ENCODE measurements at places on chromosomes 3 and 15.

DNA sequence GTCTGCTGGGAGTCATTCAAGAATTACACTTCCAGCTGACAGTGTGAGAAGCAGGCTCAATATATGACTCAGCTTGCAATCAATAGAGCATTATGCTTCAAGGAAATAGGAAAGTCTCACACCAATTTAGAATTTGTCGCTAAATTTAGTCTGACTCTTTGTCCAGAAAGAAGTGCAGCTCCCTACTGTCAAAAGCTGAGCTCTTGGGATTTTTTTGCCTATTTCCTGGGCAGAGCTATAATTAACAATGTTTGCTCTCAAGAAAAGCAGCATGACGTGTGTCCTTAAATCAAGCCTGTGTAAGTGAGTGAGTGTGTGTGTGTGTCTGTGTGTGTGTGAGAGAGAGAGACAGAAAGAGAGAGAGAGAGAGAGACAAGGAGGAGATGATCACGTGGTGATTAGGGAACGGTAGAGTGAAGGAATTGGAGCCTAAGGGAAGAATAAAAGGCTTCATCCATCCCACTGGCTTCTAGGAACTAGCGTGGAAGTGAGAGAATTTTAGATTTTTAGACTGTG lies 16.4 kb upstream of the SLC35G2 start:
- no peak for DNase-seq

DNA sequence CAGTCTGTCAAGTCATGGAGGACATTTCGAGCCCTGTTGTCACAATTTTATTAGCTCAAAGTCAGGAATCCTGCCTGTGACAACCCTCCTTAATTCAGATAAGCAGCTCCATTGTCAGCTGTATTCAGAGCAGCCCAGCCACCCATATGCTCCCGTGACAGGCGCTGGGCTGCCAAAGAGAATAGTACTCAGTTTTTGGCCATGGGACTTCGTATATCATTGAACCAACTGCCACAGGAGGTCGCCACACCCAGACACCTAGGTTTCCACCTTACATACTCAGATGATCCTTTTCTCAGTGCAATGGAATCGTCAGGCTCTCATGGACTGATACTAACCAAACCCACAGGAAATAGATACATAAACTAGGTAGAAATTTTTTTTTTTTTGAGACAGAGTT lies 100.2 kb downstream of the C3orf70 start:
- no peak for DNase-seq

DNA sequence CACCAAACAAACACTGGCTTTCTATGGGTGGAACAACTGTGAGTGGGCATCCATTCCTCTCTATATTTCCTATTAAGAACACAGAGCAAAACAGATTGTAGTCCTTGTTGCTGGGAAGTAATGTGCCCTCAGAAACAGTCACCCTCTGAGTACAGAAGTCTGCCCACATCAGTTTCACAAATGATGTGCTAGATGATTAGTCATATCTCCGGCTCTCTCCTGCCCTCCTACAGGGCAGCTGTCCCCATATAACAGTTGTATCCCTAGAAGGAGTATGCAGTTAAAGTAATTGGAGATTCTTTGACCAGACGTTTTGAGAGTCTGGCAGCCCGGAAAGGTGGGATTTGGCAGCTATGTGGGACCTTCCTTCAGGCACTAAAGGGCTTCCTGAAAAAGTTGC lies 159.9 kb downstream of the APBA2 start:
- DNase-seq, result no peak

- DNase-seq, result no peak
Measured at GRCh38 chr3:140186421-140186920, 251.5 kb downstream of the CLSTN2 start.

DNA sequence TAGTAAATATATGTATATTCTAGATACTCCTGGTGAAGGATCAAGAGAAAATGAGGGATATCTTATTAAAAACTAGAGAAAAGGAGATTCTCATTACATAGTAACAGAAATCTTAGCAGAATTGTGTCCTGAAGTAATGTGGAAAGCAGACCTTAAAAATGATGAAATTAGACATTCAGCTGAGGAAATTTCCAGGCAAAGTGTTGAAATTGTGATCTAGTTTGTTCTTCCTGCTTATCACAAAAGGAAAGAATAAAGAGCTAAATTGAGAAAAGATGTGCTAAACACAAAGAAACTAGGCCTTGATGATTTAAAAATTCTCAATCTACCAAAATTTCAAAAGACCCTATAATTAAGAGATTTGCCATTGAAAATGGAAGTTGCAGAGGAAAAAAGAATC lies 362.6 kb upstream of the PLSCR5 start:
- DNase-seq, result no peak

GRCh38 chr3:78871048-78871447 lies 896.8 kb downstream of the ROBO1 start:
- DNase-seq, result no peak

- no peak for DNase-seq
Measured at GRCh38 chr15:96657096-96657495, 326.6 kb downstream of the NR2F2 start.

DNA sequence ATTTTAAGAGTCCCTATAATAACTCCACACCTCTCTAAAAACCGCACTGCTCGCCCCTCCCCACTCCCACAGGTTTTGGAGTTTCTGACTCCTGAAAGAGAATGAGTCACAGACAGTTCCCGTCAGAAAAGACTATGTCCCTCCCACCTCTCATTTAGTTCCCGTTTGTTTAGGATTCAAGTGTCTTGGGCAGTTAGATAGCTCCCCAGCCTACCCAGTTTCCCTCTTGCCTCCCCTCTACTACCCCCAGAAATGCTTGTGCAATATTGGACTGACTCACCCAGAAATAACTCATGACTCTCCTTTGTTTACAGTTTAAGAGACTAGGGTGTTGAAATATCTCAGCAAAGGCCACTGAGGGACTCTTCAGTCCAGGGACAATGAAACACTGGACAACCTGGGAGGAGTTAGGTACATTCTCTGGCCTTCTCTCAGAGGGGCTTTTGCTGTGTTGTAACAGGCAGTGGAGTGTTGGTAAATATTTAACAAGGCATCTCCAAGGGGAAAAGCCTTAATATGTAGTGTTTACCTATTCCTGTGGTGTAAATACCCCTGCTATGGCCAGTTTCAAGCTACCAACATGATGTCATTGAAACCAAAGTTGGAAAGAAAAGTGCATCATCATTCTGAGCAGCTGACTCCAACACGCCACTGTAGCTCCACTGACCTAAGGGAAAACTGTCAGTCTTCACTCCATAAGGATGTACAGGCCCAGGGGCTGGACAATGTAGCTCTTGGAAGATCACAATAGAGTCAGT lies 96.1 kb upstream of the CHD2 start:
- DNase-seq, result no peak

DNA sequence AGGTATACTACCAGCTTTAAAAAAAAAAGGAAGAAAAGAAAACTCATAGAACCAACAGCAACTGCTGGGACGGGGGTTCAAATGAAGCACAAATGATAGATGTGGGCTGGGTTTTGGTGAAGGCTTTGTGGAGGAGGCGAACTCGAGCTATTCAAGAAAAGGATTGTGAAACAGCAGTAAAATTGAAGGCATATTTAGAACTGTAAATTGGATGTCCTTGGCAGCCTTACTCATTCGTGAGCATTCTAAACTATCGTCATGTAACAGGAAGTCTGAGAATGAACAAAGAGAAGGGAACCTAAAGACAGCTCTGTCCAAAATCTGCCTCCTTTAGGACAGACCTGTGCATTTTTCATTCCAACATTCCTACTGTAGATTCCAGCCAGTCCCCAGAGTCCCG lies 97.8 kb downstream of the LARS2 start:
- no peak for DNase-seq

DNA sequence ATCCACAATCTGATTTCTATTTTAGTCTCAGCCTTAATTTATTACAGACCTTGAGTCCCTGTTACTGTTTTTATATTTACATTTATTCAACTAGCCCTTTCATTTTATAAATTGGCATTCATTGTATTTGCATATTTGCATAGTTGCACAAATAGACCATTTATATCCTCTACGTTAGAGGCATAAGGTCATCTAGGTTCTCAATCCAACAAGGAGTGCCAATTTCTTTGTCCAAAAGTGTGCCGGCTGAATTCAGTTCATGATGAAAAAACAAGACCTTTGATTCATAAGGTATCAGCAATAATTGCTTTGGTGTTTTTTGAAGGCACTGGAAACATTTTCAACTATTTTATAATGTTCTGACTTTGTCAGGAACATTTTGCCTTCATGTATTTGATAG lies 33.9 kb upstream of the NANOGP8 start:
- DNase-seq, result no peak

GRCh38 chr3:13299531-13300155 lies 120.5 kb downstream of the NUP210 start:
- no peak for DNase-seq

Data from activated CD4-positive, CD25-positive, alpha-beta regulatory T cell (primary cell).